HFFc6 (cell line): ENCODE measurements at places on chromosomes 11 and 22. TPM values are rescaled to one million over a fixed set of nuclear protein-coding genes. Genes with fewer than 3 reads are reported as not detected.

GRCh38 chr11:19962801-19963175 is 197.5 kb downstream of the DBX1 start:
- DNase-seq: peak; percentile 74

DNA sequence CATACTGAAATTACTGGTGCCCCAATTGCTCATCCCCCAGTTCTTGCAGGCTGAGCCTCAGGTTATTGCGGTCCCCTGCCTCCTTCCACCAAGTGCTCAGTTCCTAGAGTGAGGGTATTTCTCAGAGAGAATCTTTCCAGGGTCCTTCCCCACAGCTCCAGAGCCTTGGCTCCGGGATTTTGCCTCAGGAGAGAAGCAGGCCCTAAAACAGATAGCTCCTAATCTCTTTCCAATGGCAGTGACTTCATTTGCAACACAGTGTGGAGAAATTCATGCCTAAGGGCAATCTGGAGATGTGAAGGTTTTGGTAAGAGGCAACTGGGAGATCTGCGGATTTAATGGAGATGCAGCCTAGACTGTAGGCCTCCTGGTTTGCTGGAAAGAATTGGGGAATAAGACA is 2.9 kb downstream of the NF2 start:
- DNase-seq: no peak

GRCh38 chr22:21457023-21457787 is 10.0 kb upstream of the TMEM191C start:
- DNase-seq: no peak

Gene TRPM5
- total RNA-seq: not detected in 2 replicates

Gene TNNI2
- total RNA-seq: not detected in 3 replicates

GRCh38 chr11:103806130-103806895 is 230.1 kb upstream of the DDI1 start:
- peak; percentile 63 for DNase-seq

GRCh38 chr22:23306438-23306921 is 126.2 kb downstream of the BCR start:
- DNase-seq: peak; percentile 52

Gene FXYD6
- not detected in 3 replicates for total RNA-seq

Gene C11orf42
- total RNA-seq: not detected in 2 replicates

- no peak for DNase-seq
These were observed 164.4 kb downstream of the C11orf91 start for GRCh38 chr11:33536178-33536577.

GRCh38 chr22:25364736-25365241 is 145.3 kb downstream of the CRYBB2 start:
- DNase-seq: no peak

Gene TSGA10IP
- 0.31 TPM in 1 of 3 replicates, not detected in the others for total RNA-seq

DNA sequence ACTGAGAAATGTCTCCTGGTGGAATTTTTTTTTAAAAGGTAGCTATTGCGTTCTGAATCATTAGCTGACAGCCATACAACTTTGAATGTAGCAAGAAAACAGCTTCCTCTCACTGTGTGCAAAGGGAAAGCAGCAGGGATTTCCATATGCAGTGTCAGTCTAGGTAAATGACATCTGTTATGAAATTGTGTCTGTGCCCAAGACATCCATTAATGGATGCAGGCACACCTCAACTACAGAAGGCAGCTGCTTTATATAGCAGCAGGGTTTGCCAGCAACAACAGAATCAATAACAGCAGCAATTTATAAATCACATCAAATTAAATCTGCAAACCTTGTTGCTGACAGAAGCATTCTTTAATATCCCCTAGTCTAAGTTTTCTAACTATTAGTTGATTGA is 745.3 kb upstream of the RAG2 start:
- DNase-seq: no peak

Gene VSIG2
- total RNA-seq: not detected in 2 replicates

GRCh38 chr11:77141475-77141874 is 13.4 kb downstream of the MYO7A start:
- DNase-seq: no peak

- no peak for DNase-seq
These were observed 492.6 kb upstream of the CADM1 start for GRCh38 chr11:115996808-115997188.

Gene CADM1
- total RNA-seq: not detected in 3 replicates

DNA sequence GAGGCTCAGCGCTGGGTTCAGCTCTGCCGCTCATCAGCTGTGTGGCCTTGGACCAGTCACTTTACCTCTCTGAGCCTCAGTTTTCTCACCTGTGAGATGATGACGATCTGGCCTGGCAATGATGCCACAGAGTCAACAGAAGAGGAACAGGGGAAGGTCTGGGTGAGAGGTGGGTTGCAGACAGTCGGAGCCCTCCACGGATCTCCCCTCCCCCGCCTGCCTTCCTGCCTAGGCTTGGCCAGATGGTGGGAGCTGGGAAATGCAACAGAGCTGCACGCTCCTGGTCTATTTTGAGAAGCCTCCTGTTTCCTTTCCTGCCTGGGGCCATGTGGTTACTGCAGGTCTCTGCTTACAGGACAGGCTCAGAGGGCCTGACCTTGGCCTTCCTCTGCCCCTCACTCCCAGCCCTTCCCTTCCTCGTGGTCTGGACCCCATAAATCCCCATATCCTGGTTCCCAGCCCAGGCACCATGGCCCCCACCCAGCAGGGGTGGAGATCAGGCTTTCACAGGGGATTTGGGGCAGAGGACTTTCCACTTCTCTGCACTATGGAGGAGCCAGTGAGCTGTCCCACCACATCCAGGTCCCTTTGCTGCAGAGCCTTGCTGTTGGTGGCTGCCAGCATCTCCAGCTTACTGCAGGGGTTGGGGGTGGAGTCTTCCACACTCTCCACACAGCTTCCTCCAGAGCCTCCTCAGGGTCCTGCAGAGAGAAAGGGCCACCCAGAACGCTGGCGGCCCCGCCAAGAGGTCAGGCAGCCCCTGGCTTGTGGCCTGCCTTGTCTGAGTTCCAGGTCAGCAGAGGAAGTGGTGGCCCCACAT is 46.9 kb downstream of the C11orf96 start:
- no peak for DNase-seq

Gene SEPTIN3
- total RNA-seq: 0.04 TPM in 1 of 3 replicates, not detected in the others

Gene CDKN1C
- total RNA-seq: 0.33 TPM in 1 of 3 replicates, not detected in the others

DNA sequence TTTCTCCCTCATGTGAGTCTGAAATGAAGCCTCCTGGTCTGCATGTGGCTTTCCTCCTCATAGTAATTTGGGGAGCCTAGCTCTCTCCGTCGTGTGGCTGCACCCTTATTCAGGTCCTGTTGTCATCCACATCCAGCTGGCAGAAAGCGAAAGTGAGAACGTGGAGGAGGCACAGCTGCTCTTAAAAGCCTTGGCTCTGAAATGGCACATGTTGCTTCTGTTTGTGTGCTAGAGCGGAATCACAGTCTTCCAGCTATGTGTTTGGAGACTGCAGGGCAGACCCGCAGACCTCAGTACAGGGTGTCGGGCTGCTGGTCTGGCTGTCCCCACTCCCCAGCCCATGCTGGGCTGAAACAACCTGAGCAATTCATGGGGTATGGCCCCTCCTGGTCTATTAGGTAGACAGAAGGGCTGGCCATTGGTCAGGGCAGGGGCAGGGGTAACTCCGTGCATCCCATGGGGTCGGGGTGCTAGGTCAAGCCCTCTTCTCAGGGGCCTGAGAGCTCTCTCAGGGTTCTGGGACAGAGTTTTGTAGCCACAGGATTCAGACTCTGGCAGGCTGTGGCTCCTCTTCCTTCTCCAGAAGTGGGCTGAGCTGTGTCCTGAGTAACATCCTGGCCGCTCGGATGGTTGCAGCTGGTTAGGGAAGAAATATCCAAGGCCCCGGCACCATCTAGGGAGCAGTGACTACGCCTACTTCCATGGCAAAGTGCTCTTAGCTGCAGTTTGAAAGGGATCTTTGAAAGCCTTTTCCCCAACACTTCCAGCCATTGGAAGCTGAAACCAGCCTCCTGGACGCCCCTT is 50.6 kb downstream of the C11orf96 start:
- no peak for DNase-seq

Gene RBMXL2
- total RNA-seq: not detected in 3 replicates

DNA sequence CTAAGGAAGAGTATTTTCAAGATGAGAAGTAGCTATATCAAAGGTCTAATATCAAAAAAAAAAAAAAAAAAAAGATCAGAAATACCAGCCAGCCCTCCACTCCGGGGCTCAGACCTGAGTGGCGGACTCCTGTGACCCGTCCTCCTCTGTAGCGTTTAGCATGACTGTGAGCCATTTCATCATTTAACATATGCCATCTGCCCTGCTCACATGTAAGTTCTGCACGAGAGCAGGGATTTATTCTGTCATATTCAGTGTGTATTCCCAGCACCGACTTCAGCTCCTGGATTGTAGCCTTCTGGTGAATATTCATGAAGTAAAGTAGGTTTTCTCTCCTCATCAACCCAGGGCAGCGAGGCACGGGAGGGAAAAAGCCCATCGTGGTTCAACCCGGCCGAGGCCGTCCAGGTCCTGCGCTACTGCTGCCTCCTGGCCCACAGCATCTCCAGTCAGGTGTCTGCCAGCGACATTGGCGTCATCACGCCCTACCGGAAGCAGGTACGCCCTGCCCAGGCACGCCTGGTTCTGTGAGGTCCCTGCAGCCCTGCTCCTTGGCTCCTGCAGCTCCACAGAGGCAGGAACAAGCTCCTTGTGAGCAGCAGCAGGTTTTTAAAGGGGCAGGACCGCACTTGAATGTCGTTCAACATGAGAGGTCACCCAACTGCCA is 12.7 kb upstream of the PANX2 start:
- no peak for DNase-seq

GRCh38 chr11:102573851-102574250 is 43.3 kb upstream of the MMP7 start:
- DNase-seq: no peak

- no peak for DNase-seq
These were observed 2.0 kb downstream of the SLC6A5 start for GRCh38 chr11:20601221-20601914.

Gene SGSM1
- total RNA-seq: not detected in 3 replicates

DNA sequence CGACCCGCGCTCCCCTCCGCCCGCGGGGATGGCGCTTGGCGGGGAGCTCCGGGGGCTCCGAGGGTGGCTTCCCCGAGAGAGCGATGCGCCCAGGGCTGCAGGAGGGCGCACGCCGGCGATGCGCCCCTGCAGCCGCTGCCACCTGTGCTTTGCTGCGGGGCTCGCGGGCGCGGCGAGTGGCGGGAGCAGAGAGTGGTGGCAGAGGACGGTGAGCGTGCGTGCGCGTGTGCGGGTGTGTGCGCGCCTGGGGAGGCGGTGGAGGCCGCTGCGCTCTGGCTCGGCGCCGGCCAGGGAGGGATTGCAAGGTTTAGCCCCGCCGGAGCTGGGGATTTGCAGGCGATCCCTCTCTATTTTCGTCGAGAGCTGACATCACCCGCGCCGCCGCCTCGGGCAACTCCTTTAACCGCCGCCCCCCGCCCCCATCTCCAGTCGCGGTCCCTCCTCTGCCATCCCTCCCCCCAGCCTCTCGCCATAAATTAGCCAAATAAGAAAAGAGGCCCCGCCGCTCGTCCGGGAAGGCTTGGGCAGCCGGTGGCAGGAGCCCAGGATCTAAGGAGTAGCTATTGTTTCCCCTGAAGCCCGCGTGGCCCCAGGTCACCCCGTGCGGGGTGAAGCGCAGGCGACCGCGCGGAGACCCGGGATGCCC is at the start of gene SLC1A2:
SLC1A2 (minus strand) TSS at position 375 of the 646 bp plus-strand sequence. CDS start 592 bp downstream, outside the sequence.
- peak; percentile 30 for DNase-seq

GRCh38 chr11:110759972-110760381 is 47.7 kb upstream of the ARHGAP20 start:
- peak; percentile 3 for DNase-seq

- DNase-seq: peak; percentile 40
These were observed 71.7 kb downstream of the RAB38 start for GRCh38 chr11:88103337-88104206.

Gene PLAAT2
- total RNA-seq: not detected in 3 replicates

- no peak for DNase-seq
These were observed 102.6 kb downstream of the TMPRSS5 start for GRCh38 chr11:113603277-113604059.

- no peak for DNase-seq
These were observed 18.2 kb upstream of the OR6A2 start for GRCh38 chr11:6817694-6818093.

Gene GLYATL1
- total RNA-seq: 0.14 to 0.48 TPM in 2 of 3 replicates, not detected in the other

GRCh38 chr11:1034001-1034400 is 2.5 kb downstream of the MUC6 start:
- no peak for DNase-seq

GRCh38 chr11:56706486-56706885 is 7.6 kb downstream of the OR9G1 start:
- no peak for DNase-seq
